Non-pigmented ciliary epithelial cell (primary cell): ENCODE measurements at places on chromosomes 6 and 20.
A peak's percentile ranks its signal among the peaks of the same experiment; 100 is the strongest.

DNA sequence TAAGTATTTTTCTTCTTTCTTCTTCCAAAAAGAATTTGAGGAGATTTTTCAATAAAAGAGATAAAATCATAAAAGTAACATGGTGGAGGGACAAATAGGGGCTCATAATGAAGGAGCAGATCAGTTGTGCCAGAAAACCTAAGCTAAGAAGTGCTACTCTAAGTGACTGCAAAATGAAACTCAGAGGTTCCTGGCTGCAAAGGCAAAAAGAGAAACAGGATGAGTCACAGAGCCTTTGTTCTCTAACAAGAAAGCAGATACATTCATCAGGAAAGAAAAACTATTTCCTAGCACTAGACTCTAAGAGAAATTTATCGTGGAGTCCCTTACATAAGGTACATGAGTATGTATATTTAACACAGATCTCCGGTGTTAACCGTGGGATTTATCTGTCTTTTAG is 49.8 kb downstream of the TSHZ2 start:
- no peak for DNase-seq

GRCh38 chr20:1918491-1919165 is 23.4 kb downstream of the SIRPA start:
- no peak for DNase-seq

DNA sequence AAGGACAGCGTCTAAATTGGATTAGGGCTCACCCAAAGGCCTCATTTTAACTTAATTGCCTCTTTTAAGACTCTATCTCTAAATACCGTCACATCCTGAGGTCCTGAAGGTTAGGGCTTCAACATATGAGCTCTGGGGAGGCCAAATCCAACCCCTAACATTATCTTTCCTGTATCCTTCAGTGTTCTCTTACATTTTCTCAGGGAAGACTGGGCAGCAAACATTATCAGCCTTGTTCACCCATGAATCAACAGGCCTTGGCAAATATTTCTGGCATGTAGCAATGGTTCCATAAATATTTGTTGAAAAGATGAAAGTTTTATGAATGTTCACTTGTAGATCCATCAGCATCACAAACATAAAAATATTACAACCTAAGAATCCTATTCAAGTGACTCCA is 24.6 kb upstream of the FOXF2 start:
- no peak for DNase-seq

DNA sequence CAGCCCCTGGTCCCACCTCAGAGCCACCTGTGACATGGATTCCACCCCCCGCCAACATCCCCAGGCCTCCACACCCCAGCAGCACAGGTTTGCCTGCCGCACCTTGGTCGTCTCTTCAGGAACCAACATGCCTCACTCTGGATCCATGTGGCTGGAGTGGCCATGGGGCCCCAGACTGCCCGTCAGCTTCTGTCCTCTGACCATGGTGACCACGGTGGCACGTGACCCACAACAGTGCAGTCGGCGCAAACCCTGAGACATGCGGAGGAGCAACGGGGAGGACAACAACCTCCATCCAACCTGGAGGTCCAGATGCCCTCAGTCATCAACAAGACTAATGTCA is 85.6 kb downstream of the ANKRD60 start:
- no peak for DNase-seq

- no peak for DNase-seq
Observed at GRCh38 chr20:1323256-1323655, 5.7 kb downstream of the SDCBP2 start.

DNA sequence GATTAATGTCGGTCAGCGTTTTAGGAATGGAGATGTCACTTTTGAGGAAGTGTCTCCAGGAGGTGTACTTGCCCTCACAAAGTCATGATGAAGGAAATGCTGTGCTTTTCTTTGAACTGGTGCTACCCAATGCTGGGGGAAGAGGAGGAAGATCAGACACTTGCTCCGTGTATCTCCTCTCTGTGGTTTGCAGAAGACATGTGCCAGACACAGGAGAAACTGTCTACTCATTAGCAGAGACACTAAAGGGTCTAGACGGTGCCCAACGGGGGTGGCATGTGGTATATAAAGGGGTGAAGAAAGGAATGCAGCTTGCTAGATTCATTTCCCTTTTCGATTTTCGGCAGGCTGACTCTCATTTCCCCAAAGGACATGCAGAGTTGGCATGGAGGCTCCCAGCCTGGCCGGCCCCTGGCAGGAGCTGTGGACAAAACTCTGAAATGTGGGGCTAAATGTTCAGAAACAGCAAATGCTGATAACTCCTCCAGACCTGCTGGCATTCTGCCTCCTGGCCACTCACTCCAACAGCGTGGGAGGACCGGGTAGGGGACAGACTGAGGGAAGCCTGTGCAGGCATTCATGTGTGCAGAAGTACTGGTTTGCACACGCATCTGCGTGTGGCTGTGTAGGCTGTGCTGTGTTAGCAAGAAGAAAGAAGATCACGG is 59.6 kb upstream of the QKI start:
- no peak for DNase-seq

DNA sequence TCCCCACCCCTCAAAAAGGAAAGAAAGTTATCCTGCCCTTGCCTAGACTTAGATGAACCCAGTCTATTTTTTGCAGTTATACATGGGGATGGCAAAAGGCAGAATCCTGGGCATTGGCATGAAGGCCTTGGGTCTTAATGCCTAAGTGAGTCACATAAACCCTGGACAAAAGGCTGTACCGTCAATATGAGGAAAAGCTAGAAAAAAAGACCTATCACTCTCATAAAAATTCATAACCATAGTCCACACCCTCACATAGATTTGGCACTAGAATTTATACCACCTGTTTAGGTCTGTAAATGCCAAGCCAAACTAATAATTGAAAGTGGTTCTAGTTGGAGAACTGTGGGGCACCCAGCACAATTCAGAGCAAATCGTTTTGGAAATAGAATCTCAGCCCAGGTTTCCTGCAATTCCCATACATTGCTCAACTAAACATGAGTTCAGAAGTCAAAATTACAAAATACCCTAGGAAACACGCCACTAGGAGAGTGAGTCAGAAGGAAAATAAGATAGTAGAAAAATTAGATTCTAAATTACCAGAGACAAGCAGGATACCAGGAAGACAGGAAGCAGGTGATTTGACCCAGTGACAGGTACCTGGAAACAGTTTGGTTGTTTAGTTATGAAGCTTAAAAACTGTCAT is 70.4 kb upstream of the FUCA2 start:
- peak; percentile 22 for DNase-seq

DNA sequence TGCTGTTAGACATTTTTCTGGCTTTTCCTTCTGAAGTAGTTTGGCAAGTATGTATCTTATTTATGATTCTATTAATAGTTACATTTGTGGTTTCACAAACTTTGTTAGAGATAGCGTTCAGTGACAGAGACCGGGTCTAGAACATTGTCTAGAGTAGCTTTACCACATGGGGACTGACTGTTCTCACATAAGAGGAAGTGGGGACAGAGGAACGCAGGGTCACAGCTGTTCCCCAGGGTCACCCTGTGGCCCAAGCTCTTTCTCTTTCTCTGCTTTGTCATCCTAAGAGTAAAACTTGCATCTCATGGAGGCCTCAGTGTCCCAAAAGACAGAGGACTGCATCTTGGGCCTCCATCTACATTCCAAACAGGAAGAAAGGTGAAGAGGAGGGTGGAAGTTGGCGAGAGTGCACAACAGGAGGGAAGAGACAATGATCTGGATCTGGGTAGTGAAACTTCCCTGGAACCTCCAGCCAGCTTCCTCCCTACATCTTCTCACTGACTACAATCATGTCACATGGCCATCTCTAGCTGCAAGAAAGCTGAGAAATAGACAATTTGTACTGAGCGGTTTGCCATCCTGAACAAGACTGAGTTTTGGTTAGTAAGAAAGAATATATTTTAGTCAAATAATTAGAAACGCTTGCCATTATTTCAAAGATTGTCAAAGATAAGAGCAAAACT is 645.8 kb upstream of the ARID1B start:
- no peak for DNase-seq

DNA sequence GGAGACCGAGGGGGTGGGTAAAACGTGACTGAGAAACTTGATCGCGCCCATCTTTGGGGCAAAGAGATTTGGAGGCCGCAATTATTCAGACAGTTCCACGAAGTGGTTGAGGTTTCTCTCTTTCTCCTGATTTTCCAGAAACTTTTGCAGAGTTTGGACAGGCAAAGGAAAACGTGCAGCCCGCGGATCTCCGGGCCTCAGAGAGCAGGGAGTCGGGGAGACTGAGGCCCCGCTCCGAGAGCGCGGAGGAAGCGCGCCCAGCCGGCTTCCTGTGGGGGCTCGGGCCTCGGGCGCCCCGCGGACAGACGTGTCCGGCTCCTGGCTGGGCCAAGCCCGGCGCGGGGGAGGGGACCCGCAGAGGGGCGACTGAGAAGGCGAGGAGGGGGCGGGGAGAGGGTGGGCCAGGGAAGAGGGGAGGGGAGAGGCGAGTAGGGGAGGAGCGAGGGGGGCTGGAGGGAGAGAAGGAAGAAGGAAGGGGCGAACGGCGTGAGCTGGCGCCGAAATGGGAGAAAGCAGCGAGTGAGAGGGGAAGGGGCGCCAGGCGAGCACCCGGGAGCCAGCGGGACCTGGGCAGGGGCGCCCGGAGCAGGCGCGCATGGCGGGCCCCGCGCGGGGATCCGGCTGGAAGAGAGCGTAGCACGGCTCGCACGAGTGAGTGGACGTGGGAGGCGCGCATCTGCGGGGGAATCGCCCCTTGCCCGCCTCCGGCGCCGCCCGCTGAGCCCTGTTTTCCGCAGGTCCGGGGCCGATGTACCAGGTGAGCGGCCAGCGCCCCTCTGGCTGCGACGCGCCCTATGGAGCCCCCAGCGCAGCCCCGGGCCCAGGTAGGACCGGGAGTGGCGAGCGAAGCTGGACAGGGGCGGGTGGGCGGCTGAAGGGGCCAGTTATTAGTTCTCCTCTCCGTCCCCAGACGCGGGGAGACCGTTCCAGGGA is at the start of gene MDFI:
TSS of gene MDFI (plus strand) at position 467 of the 933 bp plus-strand sequence. CDS start at position 749, 282 bp downstream.
- no peak for DNase-seq

GRCh38 chr20:47686545-47686944 is 98.7 kb downstream of the SULF2 start:
- DNase-seq = peak; percentile 73

GRCh38 chr20:51869002-51869401 is 66.7 kb upstream of the SALL4 start:
- no peak for DNase-seq

DNA sequence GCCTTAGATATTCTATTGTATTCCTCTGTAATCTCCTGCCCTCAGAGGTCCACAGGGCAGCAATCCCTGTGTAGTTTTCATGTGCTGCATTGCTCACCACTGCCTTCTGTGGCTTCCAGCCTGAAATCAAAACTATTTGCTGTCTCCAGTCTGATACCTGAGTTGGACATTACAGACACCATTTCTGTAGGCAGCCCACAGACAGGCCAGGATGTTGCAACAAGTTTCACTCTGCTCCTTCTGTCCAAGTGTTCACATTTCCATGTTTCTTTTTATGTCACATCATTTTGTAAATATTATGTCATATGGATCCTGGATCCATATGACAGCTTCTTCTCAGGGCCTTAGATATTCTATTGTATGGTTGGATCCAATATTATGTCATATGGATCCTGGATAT is 21.7 kb downstream of the ECI2 start:
- DNase-seq = no peak

DNA sequence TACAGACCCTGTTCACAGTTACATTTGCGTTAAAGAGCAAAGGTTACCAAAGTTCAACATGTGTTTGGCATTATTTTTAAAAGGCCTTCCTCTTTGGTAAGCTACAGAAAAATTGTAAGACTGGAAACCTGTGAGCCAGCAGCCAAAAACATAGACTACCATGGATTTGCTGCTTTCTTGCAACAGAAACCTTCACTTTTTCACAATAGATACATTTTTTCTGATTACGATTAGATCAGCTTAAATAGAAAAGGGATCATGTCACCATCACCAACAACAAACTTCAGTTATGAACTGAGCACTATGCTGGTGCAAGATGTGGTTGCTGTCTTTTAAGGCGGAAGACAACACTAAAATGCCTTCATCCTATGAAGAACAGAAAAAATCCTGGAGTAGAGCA is 112.3 kb upstream of the MARCKS start:
- no peak for DNase-seq
